Mesenchymal stem cell (in vitro differentiated cells and primary cell): ENCODE measurements at places on chromosomes 1 and 21.

DNA sequence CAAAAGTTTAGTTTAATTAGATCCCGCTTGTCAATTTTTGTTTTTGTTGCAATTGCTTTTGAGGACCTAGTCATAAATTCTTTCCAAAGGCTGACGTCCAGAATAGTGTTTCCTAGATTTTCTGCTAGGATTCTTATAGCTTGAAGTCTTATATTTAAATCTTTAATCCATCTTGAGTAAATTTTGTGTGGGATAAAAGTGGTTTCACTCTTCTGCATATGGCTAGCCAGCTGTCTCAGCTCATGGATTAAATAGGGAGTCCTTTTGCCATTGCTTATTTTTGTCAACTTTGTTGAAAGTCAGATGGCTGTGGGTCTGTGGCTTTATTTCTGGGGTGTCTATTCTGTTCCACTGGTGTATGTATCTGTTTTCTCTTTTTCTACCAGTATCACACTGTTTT, 801.3 kb upstream of the ADGRL4 start:
- DNase-seq: no peak

- DNase-seq: no peak
Observed at GRCh38 chr1:226825037-226825745, 45.2 kb upstream of the PSEN2 start.

DNA sequence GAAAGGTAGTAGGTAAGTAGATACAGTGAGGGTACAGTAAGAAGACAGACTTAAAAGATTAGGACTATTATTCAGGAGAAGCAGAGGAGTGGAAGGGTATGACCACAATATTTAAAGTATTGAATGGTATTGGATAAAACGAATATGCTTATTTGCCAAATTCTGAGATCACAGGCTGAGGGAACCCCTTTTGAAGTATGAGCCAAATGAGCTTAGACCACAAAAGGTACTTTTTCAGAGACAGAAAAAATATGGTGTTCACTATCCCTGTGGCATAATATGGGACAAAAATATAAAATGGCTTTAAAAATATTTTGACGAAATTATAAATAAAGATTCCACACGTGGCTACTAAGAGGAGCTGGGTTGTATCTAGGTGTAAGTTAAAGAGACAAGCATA, 880 bp upstream of the MTF2 start:
- no peak for DNase-seq

DNA sequence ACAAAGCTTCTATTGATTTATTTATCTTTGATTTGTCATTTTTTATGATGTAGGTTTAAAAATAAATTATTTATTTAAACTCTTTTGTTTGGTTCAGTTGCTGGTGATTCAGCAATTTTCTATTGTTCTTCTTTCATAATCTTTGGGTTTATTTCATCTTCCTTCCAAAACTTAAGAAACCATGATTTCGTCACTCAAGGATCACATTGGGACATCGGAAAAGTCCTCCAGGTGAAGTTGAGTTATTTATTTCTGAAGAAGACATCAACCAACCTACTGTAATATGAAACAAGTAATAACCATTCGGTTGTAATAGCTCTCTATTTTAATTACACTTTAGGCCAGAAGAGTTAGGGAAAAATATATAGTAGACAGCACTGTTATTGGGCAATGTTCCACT, 23.0 kb upstream of the WLS start:
- DNase-seq: no peak

- DNase-seq: no peak
Observed at GRCh38 chr1:69697340-69697739, 129.6 kb downstream of the LRRC7 start.

GRCh38 chr1:161928056-161928455, 95.6 kb downstream of the OLFML2B start:
- DNase-seq: no peak

DNA sequence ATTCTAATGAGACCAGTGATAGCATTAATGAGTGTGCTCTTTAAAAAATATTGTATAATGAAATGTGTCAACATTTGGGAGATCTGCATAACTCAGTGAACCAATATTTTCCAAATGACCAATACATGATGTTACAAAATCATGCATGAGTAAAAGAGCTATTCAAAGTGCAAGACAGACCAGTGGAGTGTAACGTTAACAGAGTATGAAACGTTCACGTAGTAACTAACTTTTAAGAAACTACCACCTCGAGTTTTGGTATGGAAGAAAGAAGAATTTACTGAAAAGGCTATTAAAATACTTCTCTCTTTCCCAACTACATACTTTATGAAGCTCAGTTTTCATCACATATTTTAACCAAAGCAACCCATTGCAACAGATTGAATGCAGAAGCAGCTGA, 9.6 kb upstream of the SLC6A9 start:
- no peak for DNase-seq
